Caco-2 (cell line): ENCODE measurements at places on chromosomes 13 and 19.

DNA sequence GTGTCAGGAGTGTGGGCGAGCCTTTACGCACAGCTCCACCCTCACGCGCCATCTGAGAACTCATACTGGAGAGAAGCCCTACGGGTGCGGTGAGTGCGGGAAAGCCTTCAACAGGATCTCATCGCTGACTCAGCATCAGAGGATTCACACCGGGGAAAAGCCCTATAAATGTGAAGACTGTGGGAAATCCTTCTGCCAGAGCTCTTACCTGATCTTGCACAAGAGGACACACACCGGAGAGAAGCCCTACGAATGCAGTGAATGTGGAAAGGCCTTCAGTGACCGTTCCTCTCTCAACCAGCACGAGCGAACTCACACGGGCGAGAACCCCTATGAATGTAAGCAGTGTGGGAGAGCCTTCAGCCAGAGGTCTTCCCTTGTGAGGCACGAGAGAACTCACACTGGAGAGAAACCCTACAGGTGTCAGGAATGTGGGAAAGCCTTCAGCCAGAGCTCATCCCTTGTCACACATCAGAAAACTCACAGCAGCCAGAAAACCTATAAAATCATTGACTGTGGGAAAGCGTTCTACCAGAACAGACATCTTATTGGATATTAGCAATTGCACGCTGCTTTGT is 6.9 kb upstream of the ZNF555 start:
- no peak overlapping the region for H3K4me3 ChIP-seq
- H3K36me3 ChIP-seq: no peaks in the 10 kb centered on the region
- H3K27me3 ChIP-seq: no peaks in the 10 kb centered on the region
- no peak overlapping the region for H3K27ac ChIP-seq

DNA sequence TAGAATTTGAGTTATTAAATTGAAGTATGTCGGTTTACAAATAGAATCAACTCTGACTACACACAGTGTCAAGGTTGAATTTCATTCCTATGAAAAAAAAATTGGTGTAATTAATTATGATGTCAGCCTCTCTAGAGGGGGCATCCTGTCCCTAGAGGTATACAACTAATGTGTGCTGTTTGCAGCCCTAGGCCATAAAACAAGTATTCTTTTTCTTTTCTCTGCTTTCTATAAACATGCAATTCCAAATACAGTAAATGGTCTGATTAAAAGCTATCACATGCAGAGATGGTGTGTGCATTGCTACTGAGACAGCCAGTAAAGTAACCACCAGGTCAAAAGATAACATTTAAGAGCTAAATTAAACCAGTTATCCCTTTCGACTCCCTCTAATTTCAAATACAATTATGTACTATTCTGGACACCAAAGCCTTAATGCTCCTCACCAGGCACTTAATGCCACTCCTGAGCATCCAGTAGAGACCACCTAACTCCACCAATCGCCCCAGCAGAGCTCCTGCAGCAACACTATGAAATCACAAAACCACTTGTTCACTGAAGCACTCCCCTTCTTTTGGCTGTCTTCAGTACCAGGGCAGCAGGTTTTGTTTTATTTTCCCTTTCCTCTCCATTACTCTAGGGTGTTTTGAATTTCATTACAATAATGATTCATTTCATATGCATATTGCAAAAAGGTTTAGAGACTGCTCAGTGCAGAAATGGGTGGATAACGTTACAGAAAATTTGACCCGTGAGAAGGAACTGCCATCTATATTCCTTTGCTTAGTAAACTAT is 426.9 kb downstream of the PCDH9 start:
- no peaks in the 10 kb centered on the region for H3K36me3 ChIP-seq
- H3K27ac ChIP-seq: no peak overlapping the region
- H3K4me3 ChIP-seq: no peak overlapping the region
- no peaks in the 10 kb centered on the region for H3K27me3 ChIP-seq
- no peak for DNase-seq

DNA sequence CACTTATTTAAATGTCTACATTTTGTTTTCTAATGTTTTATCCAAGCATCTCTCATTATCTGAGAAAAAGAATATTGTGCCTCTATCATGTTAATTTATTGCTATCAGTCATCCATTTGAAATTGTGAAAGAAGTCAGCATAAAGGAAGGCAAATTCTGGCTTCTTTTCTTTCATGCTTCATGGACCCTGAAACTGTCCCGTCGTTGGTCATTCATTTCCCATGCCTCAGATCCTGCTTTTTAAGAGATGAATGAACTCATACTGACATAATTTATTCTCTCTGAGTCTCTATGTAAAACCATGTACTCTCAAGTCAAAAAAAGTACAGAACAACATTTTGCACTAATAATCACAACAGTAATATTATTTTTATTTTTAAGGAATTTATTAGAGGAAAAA is 2512.0 kb downstream of the PCDH9 start:
- no peaks in the 10 kb centered on the region for H3K27me3 ChIP-seq
- H3K27ac ChIP-seq: no peak overlapping the region
- DNase-seq: no peak
- H3K4me3 ChIP-seq: no peak overlapping the region
- H3K36me3 ChIP-seq: no peaks in the 10 kb centered on the region

DNA sequence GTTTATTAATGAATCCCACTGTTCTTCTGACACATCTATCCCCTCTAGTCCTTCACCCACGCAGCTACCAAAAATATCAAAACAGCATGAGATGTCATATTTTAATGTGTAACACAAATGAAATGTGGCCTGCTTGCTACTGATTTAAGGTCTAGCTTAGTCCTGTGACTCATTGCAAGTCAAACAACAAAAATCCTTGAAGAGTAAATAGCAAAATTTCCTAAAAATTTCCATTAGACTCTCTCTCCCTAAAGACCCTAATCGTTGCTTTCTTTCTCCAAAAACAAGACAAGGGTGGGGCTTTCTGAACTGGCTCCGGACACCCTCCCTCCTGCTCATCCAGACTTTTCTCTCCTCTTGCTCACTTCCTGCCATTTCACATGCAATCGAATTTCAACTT is 99.9 kb upstream of the IPO5 start:
- H3K4me1 ChIP-seq: 0 out of 2 replicates have a peak, but pooled peaks cover 3% of the 10 kb centered on the region
- DNase-seq: no peak
- no peaks in the 10 kb centered on the region for H3K27me3 ChIP-seq
- H3K4me3 ChIP-seq: no peak overlapping the region
- no peak overlapping the region for H3K27ac ChIP-seq
- no peaks in the 10 kb centered on the region for H3K36me3 ChIP-seq
